ENCODE measurements at places on chromosomes 1 and 21. TPM values are rescaled to one million over a fixed set of nuclear protein-coding genes. Genes with fewer than 3 reads are reported as not detected.

The PTPN7 gene
- not detected for total RNA-seq

The PTGFR gene
- 32.8 TPM for total RNA-seq

The CRYAA gene
- total RNA-seq: not detected

The ESRRG gene
- not detected for total RNA-seq

The PRELP gene
- 0.06 TPM for total RNA-seq

DNA sequence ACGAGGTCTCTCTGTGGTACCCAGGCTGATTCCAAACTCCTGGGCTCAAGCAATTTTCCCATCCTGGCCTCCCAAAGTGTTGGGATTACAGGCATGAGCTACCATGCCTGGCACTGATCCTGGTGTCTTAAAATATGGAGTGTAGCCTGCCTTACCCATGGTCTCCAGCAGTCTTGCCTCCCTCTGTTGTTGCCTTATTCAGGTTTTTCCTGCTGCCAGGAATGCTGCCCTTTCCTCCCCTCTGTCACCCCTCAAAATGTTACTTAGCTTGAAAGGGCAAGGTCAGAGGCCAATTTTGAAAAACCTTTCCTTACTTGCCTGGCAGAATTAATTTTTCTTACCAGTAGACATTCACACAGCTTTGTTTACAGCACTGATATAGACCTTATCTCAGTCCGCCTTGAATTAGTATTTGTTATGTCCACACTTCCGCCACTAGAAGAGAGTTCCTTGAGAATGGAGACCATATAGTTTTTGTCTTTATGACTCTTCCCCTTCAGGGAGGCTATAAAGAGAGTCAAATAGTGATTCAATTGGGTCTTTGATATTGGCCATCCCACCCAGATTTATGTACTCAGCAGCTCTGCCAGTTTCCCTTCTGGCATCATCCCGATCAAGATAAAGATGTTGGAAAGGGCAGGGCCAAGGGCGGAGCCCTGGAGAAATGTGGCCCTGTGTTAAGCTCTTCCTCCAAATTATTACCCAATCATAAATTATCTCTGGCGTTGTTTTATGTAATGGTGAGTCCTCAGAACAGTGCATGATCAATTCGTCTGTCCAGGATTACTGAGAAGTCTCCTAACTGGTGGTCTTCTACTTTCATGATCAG, 38.8 kb downstream of the C1orf21 start:
- no peak for DNase-seq

The TFF2 gene
- not detected for total RNA-seq

DNA sequence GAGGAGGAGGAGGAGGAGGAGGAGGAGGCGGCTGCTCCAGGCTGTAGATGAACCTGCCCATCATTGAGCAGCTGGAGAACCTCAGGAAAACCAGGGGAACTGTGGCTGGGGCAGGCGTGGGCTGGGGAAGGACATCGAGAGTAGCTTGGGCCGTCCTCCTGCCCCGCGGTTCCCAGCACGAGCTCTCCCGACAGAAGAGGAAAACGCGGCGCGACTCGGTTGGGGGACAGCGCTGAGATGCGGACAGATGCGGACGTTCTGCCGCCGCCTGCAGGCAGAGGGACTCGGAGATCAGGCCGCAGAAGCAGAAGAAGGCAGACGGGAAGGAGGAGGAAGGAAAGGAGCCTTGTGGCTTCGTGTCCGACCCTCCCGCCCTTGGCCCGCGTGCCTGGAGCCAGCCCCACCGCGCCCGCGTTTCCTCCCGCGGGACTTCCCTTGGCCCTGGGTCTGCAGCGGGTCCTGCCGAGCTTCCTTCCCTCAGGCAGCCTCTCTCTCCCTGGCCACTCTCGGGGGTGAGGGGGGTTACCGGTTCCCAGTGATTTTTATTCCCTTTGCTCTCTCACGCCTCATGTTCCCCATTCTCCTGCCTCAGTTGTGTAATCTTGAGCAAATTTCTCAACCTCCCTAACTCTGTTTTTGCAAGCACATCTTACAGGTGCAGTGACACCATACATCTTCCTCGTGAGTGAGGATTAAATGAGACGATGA, 1.7 kb upstream of the TNFRSF9 start:
- DNase-seq: no peak

DNA sequence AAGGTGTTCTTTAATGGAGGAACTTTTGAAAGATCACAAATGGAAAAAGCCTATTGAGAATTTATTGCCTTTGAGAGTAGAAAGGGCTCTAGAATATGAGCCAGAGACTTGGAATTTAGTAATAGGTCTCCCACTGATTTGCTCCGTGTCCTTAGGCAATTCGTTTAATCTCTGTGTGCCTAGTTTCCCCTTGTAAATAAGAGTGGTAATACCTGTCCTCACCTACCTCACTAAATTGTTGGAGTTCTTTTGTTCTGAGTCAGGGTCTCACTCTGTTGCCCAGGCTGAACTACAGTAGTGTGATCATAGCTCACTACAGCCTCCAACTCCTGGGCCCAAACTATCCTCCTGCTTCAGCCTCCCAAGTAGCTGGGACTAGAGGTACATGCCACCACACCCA, 15.0 kb upstream of the TEKT2 start:
- no peak for DNase-seq

The PLA2G2C gene
- not detected for total RNA-seq

GRCh38 chr21:16376673-16377072, 646.9 kb downstream of the USP25 start:
- DNase-seq: no peak

- peak; percentile 31 for DNase-seq
Observed at GRCh38 chr1:169809370-169810095, 14.8 kb upstream of the METTL18 start.

- DNase-seq: no peak
Observed at GRCh38 chr21:35041881-35042280, 7.2 kb downstream of the RUNX1 start.

DNA sequence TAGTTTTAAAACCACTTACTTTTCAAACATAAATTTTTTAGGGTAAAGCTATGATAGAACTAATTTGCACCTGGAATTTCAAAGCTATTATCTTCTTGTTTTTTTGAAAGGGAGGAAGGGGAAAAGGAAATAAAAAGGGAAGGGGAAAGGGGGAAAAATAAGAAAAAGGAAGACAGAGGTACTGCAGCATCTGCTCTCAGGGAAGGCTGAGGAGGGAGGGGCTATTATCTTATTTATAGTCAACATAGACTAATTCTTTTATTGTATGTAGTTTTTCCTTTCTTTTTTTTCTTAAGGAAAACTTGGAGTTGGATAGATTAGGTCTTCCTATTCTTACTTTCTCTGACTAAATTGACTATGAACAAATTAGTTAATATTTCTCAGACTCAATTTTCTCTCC, 41.5 kb upstream of the ZYG11A start:
- no peak for DNase-seq

GRCh38 chr1:40363721-40364120, 9.8 kb upstream of the SMAP2 start:
- no peak for DNase-seq

DNA sequence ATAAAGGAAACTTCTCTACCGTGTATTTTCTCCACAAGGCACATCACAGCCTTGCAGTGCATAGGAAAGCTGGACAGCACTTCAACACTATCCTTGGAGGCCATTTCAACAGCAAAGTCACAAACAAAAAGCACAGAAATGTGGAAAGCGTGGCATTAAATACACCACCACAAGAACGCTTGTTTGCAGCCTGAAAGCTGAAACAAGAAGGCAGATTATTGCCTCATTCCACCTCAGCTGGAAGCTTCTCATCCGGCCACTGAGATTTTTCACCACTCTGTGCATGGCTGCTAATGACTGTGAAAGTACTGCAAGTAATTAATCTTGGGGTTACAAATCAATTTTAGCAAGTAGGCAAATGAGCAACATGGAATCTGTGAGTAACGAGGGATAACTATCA, 50.9 kb upstream of the GALNT2 start:
- DNase-seq: no peak
